Right renal cortex interstitium (tissue), 3 donors: ENCODE measurements at places on chromosomes 4 and X.

GRCh38 chr4:38328989-38329729, 334.8 kb upstream of the KLF3 start:
- no peak for DNase-seq

GRCh38 chrX:9882669-9883446, 84.3 kb upstream of the CLDN34 start:
- no peak for DNase-seq

GRCh38 chr4:870951-871350, 45.0 kb upstream of the CPLX1 start:
- DNase-seq, result no peak

GRCh38 chr4:106339431-106339830, 23.1 kb downstream of the AIMP1 start:
- DNase-seq, result no peak

- DNase-seq, result no peak
These were observed 10.6 kb upstream of the INTS6L start for GRCh38 chrX:135509885-135510284.

DNA sequence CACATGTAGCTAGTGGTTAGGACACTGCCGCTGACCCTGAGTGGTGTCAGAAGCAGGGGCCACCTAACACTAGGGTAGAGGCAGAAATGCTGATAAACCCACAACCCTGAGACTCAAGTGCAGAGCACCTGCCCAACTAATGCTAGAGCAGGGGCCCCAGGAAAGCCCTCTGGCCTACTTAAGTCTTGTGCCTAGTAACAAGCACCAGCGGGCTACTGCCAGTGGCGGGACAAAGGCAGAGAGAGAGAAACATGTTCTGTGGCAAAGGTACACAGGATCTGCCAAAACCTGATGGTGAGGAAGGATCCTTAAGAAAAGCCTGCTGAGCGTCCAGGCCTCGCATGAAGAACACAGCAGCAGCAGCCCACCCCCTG, 172.4 kb downstream of the PRDM5 start:
- DNase-seq, result no peak

GRCh38 chr4:18975916-18976808, 954.6 kb upstream of the LCORL start:
- no peak for DNase-seq

GRCh38 chr4:93072292-93072691, 756.3 kb upstream of the ATOH1 start:
- DNase-seq, result no peak

GRCh38 chr4:1297456-1298325, 8.0 kb downstream of the MAEA start:
- DNase-seq, result no peak

GRCh38 chr4:173736840-173737239, 206.8 kb upstream of the HAND2 start:
- no peak for DNase-seq
